Activated T-helper 2 cell treated with anti-CD3 and anti-CD28 coated beads, Interferon-gamma antibody, Interleukin-2, Interleukin-4, amounts not matched to agents 10 μg/mL and 5 μg/mL and 100 μg/mL, durations not matched to agents 14 hours and 24 hours and 36 hours (primary cell): ENCODE measurements at places on chromosomes 16 and 17.

DNA sequence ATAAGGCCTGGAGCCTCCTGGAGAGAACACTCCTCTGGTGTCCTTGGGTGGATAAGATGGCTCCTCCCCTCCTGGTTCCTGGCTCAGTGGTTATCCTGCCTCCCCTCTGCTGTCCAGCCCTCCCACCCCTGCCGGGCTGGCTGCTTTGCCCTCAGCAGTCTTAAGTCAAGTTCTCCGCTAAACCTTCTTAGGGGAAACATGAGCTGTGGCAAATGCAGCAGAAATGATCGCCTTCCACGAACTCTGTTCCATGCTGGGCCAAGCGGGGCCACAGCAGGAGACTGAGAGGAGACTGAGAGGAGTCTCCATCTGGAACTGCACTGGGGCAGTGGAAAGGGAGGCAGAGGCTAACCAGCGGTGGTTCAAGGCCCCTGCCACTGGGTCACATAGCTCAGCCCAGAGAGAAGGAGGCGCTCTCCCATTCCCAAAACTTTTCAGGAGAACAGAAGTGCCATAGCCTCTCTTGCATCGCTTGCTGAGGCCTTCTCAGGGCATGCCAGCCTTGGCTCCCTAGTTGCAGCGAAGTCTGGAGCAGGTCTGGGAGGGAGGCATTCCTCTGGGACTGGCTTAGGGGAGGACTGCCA lies 26.9 kb downstream of the TNS4 start:
- no peak overlapping the region for H3K4me3 ChIP-seq
- DNase-seq = no peak
- H3K36me3 ChIP-seq = peaks cover 14% of the 10 kb centered on the region
- H3K27ac ChIP-seq = no peak overlapping the region

GRCh38 chr17:52390422-52390821 lies 231.9 kb upstream of the CA10 start:
- H3K4me3 ChIP-seq = no peak overlapping the region
- H3K36me3 ChIP-seq = no peaks in the 10 kb centered on the region
- no peak for DNase-seq
- no peak overlapping the region for H3K27ac ChIP-seq

DNA sequence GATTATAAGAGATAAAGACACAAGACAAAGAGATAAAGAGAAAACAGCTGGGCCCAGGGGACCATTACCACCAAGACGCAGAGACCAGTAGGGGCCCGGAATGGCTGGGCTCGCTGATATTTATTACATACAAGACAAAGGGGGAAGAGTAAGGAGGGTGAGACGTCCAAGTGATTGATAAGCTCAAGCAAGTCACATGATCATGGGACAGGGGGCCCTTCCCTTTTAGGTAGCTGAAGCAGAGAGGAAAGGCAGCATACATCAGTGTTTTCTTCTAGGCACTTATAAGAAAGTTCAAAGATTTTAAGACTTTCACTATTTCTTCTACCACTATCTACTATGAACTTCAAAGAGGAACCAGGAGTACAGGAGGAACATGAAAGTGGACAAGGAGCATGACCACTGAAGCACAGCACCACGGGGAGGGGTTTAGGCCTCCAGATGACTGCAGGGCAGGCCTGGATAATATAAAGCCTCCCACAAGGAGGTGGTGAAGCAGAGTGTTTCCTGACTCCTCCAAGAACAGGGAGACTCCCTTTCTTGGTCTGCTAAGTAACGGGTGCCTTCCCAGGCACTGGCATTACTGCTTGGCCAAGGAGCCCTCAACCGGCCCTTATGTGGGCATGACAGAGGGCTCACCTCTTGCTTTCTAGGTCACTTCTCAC lies 63.9 kb upstream of the ARL4D start:
- peaks cover 1% of the 10 kb centered on the region for H3K27me3 ChIP-seq
- H3K36me3 ChIP-seq = no peaks in the 10 kb centered on the region
- no peak overlapping the region for H3K27ac ChIP-seq
- no peak overlapping the region for H3K4me3 ChIP-seq
- DNase-seq = no peak

DNA sequence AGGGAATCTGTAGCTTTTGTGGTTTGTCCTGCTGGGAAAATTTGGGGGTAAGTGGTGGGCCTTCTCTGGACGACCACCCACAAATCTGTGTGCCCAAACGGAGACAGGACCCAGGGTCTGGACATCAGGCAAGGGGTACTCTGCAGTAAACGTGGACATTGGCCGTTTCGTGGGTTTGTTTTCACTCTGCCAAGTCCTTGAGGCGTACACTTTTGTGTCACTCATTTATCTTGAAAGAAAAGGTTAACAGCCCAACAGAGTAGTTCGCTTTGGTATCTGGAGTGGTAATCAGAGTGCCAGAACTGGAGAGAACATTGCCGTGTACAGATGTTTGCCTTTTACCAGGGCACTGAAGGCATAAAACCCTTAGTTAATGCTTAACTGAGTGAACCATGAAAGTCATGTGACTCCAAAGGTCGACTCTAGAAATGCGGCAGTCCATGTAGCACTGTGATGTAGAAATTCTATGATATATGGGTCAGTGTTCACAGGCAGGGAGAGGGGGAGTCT lies 15.4 kb downstream of the NAA60 start:
- DNase-seq = no peak
- H3K27me3 ChIP-seq = no peaks in the 10 kb centered on the region
- H3K27ac ChIP-seq = peak overlapping the region; percentile 73
- H3K36me3 ChIP-seq = peaks cover 6% of the 10 kb centered on the region

GRCh38 chr16:9570521-9570920 lies 479.1 kb downstream of the HAPSTR1 start:
- H3K27me3 ChIP-seq = no peaks in the 10 kb centered on the region
- H3K4me3 ChIP-seq = no peak overlapping the region
- no peak for DNase-seq
- no peak overlapping the region for H3K27ac ChIP-seq

- DNase-seq = no peak
- H3K4me3 ChIP-seq = no peak overlapping the region
- no peaks in the 10 kb centered on the region for H3K27me3 ChIP-seq
- no peaks in the 10 kb centered on the region for H3K4me1 ChIP-seq
- no peaks in the 10 kb centered on the region for H3K36me3 ChIP-seq
These were observed 71.6 kb downstream of the RBFOX1 start for GRCh38 chr16:7404217-7404616.

DNA sequence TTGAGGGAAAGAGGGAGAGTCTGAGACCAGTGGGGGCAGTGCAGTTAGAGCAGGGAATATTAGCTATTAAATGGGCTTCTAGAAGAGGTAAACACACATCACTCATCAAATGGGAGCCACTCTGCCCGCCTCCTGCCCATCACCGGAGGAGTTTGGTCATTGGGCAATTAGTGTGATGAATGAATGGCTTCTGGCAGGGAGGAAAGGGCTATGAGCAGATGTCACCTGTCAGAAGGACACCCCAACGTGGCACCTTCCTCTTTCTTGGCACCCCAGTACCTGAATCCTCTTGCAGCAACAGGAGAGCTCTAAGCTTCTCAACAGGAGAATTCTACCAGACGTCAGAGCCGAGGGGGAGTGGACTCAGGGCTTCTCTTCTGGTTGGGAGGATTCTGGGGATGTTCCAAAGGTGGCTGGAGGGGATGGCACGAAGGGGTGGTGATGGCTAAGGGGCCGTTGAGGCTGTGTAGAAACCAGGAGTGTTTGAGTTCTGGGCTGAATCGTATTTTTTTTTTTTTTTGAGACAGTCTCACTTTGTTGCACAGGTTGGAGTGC lies 11.0 kb downstream of the C1QTNF1 start:
- H3K36me3 ChIP-seq = no peaks in the 10 kb centered on the region
- H3K27ac ChIP-seq = no peak overlapping the region
- no peaks in the 10 kb centered on the region for H3K4me1 ChIP-seq
- DNase-seq = no peak
- H3K4me3 ChIP-seq = no peak overlapping the region

- no peak for DNase-seq
- H3K36me3 ChIP-seq = no peaks in the 10 kb centered on the region
- peaks cover 8% of the 10 kb centered on the region for H3K4me1 ChIP-seq
- no peak overlapping the region for H3K27ac ChIP-seq
- H3K4me3 ChIP-seq = no peak overlapping the region
These were observed 3.0 kb upstream of the WFIKKN2 start for GRCh38 chr17:50832267-50832863.

DNA sequence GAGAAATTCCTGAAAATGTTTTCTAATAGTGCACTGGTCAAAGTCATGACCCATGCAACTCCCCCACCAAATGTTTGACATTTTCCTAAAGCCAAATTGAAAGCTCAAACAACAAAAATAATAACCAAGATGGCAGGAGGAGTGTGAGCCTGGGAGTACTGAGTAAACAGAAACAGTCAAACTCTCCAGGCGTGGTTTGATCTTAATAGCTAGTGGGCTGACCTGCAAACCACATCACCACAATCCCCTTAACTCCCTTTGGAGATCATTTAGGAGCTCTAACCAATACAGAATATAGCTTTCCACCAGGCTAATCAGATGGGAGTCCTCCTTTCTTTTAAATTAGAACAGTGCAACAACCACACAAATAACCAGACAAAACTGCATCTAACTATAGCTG lies 19.2 kb upstream of the MEIOC start:
- no peaks in the 10 kb centered on the region for H3K36me3 ChIP-seq
- DNase-seq = no peak
- H3K27ac ChIP-seq = no peak overlapping the region
- H3K27me3 ChIP-seq = peaks cover 20% of the 10 kb centered on the region
